ENCODE measurements at places on chromosomes 3 and 15.
A peak's percentile ranks its signal among the peaks of the same experiment; 100 is the strongest.

DNA sequence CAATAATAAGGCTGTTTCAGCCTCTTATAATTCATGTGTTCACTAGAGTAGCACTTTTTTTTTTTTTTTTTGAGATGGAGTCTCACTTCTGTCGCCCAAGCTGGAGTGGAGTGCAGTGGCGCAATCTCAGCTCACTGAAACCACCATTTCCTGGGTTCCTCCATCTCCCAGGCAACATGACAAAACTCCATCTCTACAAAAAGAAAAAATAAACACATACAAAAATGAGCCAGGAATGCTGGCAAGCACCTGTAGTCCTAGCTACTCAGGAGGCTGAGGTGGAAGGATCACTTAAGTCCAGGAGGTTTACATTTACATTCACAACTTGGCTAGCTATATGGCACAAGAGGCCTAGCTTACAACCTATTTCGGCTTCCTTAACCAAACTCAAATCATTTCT is 6.8 kb downstream of the USP4 start:
- DNase-seq: peak; percentile 26

- no peak for DNase-seq
Measured at GRCh38 chr3:2823031-2823430, 287.1 kb downstream of the IL5RA start.

GRCh38 chr15:56165234-56165633 is 78.4 kb downstream of the RFX7 start:
- DNase-seq: no peak

- DNase-seq: no peak
Measured at GRCh38 chr3:140545197-140545596, 132.7 kb upstream of the TRIM42 start.

GRCh38 chr3:137264071-137264820 is 306.5 kb downstream of the IL20RB start:
- no peak for DNase-seq

DNA sequence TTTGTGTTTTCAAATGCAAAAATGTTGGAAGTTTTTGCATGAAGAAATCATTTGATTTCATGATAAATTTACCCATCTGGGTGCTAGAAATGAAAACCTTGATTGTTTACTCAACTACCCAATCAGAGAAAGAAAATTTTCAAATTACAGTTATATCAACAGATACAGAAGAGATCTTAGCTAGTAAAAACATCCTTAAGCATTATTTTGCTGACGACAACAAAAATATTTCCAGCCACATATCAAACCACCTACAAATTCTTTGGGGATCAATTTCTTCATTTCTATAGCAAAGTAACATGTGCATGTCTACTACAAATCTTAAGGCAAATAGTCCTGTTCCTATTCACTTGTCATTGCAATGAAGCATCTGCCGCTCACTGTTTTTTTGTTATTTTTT is 530.3 kb downstream of the ZIC1 start:
- DNase-seq: no peak

GRCh38 chr3:108133858-108134554 is 43.2 kb upstream of the CD47 start:
- DNase-seq: no peak

- DNase-seq: no peak
Measured at GRCh38 chr3:79684041-79684440, 83.8 kb downstream of the ROBO1 start.

DNA sequence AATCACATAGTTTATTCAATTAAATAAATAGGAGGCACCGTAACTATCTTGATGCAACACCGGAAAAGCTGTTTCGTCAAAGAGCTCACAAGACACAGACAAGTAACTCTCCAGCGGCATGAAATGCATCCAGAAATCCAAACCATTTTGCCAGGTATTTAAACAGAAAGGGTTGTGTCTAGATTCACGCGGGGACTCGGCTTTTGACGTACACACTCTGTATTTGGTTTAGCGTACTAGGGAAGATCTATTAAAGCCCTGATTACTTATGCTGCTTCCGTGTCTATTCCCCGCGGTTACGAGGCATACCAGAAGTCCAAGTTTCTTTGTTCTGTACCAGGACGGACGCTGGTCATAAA is 718 bp downstream of the BNIP2 start:
- DNase-seq: peak; percentile 42

GRCh38 chr15:29470794-29471193 is 201.2 kb upstream of the NSMCE3 start:
- no peak for DNase-seq

GRCh38 chr15:95194746-95195145 is 963.4 kb downstream of the MCTP2 start:
- DNase-seq: no peak

GRCh38 chr3:57557085-57557537 is 1.0 kb downstream of the PDE12 start:
- peak; percentile 27 for DNase-seq

- no peak for DNase-seq
Measured at GRCh38 chr3:8678751-8679150, 34.2 kb upstream of the SSUH2 start.

- no peak for DNase-seq
Measured at GRCh38 chr3:58388550-58389091, 45.0 kb downstream of the PDHB start.

DNA sequence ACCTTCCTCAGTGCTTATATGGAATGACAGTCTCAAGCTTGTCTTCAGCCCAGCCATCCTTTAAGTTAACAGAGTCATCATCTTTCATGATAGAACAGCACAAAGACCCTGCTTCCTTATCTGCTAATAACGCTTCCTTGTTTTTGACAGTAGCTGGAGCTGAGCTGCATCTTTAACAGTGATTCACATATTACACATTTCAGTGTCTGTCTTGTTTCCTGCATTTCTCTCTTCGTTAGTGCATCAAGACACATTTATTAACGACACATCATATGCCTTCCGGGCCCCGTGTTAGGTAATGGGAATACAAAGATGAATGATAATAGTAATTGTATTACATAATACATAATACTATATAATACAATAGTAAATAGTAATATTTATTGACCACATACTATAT is 30.2 kb upstream of the GREM1 start:
- DNase-seq: no peak

DNA sequence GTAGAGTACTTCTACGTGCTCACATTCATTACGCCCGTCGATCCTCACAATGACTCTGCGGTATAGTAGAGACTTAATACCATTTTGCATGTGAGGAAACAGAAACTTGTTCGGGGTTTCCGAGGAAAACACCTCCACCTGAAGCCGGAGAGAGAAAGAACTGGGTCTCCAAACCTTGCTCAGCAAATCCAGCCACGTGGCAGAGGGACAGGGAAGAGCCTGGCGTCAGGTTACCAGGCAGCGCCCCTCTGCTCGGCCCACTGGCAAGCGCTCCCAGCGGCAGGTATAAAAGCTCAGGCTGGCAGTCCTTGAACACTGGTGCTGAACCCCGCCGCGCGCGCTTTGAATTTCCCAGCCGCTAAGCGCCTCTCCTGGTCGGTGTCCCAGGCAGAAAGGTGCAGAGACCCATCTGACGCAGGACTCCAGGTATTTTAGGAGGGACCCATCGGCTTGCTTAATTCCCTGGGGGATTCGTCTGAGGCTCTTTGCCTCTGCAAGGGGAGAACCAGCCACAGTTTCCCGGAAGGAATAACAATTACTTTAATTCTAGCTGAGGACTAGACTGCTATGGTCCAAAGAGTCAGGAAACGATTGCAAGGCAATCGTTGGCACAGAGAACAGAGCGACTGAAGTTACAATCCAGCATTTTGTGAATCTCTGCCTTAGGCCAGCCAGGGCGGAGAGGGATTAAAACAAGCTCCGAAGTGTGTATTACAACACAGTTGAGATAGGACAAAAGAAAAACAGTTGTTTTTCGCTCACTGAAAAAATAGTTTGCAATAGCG is at the start of gene C2CD4A:
Gene C2CD4A (plus strand): TSS at position 315 of the 785 bp plus-strand sequence. CDS start 637 bp downstream, outside the sequence.
- peak; percentile 50 for DNase-seq

DNA sequence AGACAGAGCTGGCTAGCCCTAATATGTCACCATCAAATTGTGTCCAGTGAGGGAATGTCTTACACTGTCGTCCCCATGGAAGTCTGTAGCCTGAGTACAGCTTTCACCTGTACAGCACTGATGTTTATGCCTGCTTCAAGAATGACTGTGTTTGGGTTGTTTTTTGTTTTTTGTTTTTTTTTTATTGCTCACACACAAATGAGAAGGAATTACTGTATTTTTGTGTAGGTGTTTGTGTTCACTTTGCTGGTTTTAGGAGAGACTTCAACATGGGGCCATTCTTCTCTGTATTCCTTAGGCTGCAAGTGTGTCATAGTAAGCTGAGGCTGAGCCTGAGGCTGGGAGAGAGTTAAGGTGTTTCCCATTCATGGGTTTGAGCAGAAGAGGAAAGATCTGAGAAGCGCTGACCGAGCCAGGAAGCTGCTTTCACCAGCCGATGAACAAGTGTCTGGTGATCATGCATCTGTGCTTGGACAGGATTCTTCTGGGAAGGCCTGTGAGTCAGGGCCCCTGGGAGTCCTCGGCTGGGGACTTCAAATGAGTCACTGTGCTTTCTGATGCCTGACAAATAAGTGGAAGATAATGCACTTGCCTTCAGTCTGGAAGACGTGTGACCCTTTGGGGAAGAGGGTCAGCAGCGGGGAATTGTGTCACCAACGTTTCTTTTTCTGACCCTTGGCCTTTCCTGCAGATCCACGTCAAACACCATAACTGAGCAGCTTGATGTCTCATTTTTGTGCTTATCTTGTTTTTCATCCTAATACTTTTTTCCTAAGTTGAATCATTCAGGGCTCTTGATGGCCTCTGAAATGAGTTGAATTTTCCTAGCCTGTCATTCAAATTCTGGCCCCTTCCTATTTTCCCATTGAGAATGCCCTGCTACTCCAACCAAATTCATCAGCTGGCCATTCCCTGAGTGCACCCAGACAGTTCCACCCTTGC is 36.7 kb upstream of the ZBTB38 start:
- DNase-seq: no peak

- no peak for DNase-seq
Measured at GRCh38 chr3:134614955-134615354, 35.9 kb downstream of the KY start.

DNA sequence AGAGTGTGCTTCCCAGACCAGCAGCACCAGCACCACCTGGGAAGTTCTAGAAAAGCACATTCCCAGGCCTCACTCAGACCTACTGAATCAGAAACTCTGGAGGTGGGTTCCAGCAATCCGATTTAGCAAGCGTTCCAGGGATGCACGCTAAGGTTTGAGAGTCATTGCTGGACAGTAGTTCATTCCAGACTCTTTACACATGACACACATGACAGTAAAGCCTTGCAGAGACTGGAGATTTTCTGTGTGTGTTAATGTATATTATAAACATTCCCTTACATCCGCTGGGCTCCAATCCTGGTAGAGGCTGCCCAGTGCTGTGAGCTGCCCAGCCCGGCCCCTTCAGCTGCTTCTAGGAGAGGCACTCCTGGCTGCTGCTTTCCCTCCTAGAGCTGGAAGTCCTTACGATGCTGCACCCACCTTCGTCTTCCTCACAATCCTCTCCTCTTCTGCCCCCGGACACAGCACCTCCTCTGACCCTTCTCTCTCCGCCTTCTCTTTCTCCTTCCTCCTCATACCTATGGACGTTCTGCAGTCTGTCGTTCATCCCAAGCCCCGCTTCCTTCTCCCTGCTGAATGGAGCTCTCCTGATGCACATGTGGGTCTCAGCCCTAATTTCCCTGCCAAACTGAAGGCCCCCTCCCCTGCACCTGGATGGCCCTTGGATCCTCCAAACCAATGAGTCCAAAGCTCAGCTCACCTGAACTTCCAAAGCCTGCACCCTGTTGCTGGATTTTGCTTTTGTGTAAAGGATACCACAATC is 44.4 kb downstream of the ITGA11 start:
- no peak for DNase-seq

DNA sequence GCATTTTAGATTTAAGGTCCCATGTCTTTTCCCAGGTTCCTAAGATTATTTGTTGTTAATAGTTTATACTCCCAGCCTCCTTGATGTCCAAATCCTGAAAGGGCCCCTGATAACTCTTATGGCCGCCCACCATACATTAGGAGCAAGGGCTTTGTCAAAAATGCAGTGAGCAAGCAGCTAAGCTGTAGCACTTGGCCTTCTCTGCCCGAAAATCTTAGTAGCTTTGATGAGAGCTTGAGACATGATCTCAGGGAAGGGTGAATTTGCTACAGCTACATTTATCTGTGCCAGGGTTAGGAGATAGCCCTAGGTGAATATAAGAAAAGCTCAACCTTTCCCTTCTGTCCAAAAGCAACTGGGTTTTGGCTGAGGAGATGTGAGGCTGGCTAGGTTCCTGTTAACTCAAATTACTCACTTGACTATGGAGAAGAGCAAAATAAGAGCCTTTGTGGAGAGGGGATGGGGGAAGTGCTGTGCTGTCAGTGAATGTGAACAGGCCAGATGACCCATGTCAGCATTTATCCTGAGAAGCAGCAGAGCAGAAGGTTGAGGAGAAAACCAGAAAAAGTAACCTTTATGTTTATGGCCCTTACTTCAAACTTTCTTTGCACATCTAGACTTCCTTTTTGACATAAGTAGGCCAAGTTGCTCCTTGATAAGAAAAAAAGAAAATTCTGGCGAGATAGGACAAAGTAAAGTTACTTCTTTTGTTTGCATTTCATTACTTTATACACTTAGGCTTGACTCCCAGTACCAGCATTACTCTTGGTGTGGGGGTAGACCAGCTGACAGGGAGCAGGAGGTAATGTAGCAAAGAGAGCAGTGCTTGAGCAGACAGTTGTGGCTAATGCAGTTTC is 21.1 kb downstream of the MAPK6 start:
- DNase-seq: no peak
